ENCODE measurements at places on chromosomes 11 and 22.

DNA sequence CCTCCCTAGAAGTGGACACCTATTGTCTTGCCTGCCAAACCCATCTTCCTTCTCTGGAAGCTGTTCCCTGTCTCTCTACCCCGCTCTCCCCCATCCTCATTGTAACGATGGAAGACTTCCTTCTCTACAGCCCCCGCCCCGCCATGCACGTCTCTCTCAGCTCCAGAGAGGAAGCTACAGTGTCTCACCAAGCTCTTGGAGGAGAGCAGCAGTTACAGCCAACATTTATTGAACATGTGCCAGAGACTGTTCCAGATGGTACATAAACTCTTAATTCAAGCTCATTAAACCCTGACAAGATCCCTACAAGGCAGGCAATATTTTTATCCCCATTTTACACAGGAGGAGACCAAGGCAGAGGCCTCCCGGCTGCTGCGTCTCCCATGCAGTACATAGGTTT, 15.1 kb downstream of the MCHR1 start:
- DNase-seq = no peak

DNA sequence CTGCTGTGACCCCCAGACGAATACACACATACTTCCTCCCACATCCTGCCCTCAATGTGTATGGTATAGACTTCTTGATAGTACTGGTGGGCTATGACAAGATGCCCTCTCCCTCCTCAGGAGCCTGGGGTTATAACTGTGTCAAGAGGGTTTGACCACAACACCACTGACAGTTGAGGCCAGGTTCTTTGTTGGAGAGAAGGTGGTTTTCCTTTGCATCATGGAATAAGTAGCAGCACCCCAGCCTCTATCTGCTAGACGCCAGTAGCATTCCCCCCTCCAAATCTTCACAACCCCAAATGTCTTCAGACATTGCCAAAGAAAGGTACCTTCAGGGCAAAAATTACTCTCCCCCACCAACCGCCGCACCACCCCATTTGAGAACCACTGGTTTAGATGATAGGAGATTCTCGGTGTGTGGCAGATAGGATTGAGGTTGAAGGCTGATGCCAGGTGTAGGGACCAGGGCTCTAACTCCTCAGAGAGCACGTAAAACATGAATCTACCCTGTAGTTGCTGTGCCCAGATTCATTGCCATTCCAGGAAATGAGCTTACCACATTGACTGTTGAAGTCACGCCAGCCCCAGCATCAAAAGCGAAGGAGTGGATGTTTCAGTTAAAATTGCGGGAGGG, 5.5 kb upstream of the MYO18B start:
- DNase-seq = no peak

GRCh38 chr22:50635591-50635990, 7.6 kb upstream of the ARSA start:
- no peak for DNase-seq

GRCh38 chr11:1628506-1629325, 859 bp upstream of the KRTAP5-5 start:
- DNase-seq = peak; percentile 41
